MV-4-11 (cell line): ENCODE measurements at places on chromosomes 12 and 14.

DNA sequence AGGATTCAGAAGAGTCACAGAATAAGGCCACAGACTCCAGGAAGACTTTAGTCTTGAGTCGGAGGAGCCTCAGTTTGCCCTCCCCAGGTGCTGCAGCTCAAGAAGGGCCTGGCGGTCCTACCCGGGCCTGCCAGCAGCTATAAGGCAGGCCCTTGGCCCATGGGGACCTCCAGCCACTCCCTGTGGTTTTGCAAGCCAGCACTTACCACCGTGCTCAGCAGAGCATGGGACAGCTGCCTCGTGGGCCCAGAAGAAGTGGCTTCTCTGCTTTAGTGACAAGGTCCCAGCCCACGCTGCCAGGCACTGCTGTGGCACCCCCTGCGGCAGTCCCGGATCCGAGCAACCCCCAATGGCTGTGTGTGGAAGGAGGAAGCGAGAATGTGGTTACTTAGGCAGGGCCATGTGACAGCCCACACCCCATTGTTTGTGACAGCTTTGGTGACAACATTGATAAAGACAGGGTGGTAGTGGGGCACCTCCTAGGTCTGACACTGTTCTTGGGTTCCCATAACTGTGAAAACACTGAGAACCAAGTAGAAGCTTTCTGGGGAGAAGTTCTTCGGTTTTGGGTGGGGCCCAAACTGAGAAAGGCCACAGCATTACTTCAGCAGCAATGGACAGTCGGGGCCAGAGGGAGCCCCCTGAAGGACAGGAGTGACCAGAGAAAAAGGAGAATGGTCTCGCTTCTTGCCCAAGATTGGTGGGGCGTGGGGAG lies at the start of gene SELPLG:
SELPLG (minus strand) TSS at position 361 of the 715 bp plus-strand sequence. CDS start 9,587 bp downstream, outside the sequence.
- DNase-seq = peak; percentile 98

GRCh38 chr12:109247831-109248654 lies 61.0 kb downstream of the FOXN4 start:
- no peak for DNase-seq

- no peak for DNase-seq
Observed at GRCh38 chr14:49623941-49624839, 3.6 kb downstream of the MGAT2 start.

DNA sequence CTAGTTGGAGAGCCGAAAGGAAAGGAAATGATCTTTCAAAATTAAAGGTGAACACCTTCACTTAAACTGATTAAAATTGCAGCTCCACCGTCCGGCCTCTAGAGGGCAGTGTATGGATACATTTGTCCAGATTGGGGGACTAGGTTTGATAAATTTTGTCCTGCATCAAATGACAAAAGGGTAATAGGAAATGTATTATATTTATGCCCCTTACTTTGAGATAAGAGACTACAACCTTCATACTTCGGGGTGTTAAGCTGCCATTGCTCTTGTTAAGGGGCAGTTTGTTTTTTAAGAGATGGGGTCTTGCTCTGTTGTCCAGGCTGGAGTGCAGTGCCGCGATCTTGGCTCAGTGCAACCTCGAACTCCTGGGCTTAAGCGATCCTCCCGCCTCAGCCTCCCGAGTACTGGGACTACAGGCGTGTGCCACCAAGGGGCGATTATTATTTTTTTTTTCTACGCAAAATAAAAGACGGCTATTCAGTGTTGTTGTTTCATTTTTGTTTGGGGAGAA lies 818 bp upstream of the SUOX start:
- DNase-seq = peak; percentile 64

GRCh38 chr14:73221945-73222344 lies 15.4 kb upstream of the PAPLN start:
- DNase-seq = no peak

DNA sequence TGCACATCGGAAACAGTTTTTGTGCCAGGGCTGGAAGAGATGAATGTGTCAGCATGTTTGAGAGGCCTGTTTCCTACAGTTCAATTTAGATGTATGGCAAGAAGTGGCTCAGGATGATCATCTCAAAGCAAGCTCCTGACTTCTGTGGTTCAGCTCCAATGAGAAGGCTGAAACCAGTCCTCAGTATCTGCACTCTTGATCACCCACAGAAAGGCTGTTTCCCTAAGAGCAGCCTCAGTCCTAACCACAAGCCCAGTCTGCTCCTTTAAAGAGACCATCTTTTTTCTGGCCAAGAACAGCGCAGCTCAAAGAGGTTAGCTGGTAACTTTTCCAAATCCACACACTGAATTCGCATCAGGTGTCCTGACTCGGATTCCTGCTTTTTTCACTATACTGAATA lies 19.2 kb downstream of the CSRP2 start:
- no peak for DNase-seq

- no peak for DNase-seq
Observed at GRCh38 chr12:125549836-125550235, 484.6 kb downstream of the AACS start.

DNA sequence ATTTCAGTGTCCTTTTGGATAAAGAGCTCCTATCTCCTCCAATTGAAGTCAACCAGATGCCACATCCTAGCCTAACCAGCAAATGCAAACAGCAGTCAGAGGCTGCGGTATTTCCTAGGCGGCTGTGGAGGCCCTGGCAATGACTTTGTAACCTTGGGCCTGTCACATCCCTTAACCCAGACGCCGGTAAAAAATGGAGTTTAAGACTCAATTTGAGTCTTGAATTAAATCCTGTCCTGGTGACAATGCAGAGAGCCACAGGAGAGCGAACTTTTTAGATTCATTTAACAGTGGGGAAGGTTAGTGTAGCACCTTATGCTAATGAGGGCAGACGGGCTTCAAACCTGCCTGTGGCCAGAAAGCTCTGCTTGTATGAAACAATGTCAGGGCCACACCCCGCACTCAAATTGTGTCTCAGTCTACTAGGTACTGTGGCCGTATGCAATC lies 1.3 kb downstream of the C12orf75 start:
- no peak for DNase-seq

DNA sequence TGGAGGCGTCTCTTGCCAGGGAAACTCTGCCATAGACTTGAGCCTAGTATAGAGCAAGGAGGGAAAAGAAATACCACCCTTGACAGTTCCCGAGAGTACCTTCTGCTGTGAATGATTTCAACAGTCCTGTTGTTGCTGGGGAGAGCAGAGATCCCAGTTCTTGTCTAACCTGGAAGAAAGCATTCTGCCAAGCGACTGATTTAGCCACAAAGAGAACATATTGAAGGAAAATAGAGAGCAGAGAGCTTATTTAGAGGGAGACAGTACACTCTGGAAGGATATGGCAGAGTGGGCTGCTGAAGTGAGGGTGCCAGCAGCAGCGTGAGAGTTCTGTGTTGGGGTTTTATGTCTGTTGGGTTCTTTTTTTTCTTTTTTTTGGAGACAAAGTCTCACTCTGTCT lies 966.9 kb upstream of the TMEM132C start:
- no peak for DNase-seq

DNA sequence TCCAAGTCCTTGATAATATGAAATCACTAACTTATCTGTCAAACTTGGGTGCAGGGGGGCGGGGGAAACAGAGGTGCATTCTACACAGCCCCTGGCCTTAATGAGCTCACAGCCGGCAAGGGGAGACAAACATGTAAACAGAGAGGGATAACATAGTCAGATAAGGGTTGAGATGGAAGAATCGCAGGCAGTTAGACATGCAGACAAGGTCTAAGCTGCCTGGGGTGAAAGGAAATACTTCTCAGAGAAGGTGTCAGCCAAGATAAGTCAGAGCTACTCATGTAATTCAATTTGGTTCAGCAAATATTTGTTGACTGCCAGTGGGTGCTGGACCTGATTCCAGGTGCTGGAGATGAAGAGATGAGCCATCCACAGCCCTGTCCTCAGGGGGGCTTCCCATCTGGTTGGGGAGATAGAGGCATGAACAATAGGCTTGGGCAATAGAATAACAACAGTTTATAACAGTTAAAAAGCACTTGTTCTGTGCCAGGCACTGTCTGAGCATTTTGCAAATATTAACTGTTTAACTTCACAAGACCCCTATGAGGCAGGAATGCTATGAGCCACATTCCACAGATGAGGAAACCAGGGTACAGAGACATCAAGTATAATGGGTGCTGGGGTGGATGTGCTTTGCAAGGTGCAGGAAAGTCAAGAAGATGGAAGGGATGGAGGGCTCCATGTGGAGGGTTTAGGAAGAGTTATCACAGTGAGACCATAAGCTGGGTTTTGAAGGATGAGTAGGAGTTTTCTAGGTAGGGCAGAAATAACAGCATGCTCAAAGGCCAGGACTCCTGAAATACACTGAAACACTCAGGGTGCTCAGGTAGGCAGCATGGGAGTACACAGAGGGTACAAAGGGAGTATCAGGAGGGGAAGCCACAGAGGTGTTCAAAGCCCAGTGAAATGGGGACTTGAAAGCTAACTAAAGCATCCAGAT lies 79.0 kb downstream of the WSCD2 start:
- DNase-seq = no peak

GRCh38 chr14:19754172-19754571 lies 10.8 kb downstream of the OR4Q3 start:
- no peak for DNase-seq

DNA sequence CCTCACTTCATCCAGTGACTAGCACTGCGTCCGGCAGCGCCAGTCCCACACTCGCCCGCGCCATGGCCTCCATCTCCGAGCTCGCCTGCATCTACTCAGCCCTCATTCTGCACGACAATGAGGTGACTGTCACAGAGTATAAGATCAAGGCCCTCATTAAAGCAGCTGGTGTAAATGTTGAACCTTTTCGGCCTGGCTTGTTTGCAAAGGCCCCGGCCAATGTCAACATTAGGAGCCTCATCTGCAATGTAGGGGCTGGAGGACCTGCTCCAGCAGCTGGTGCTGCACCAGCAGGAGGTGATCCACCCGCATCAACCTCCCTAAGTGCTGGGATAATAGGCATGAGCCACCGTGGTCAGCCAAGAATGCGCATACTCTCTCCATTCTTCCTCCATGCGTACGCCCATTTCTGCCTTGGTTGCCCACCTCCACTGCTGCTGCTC lies 59.9 kb downstream of the IRF2BPL start:
- no peak for DNase-seq

GRCh38 chr12:131250028-131250950 lies 296.6 kb downstream of the ADGRD1 start:
- no peak for DNase-seq

GRCh38 chr12:114430306-114430705 lies 24.4 kb upstream of the TBX5 start:
- DNase-seq = no peak

DNA sequence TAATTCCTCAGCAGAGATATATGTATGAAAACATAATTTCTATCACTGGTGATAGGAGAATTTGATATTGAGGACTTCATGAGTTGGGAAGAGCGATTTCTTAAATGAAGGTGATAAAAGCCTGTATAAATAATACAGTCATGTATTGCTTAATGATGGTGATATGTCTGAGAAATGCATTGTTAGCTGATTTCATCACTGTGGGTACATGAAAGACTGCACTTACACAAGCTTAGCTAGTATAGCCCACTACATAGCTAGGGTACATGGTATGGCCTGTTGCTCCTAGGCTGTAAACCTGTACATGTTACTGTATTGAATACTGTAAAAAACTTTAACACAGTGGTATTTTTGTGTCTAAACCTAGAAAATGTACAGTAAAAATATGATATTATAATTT lies 63.4 kb downstream of the ANO4 start:
- no peak for DNase-seq

GRCh38 chr14:77866932-77867331 lies 67.0 kb downstream of the ADCK1 start:
- DNase-seq = no peak

DNA sequence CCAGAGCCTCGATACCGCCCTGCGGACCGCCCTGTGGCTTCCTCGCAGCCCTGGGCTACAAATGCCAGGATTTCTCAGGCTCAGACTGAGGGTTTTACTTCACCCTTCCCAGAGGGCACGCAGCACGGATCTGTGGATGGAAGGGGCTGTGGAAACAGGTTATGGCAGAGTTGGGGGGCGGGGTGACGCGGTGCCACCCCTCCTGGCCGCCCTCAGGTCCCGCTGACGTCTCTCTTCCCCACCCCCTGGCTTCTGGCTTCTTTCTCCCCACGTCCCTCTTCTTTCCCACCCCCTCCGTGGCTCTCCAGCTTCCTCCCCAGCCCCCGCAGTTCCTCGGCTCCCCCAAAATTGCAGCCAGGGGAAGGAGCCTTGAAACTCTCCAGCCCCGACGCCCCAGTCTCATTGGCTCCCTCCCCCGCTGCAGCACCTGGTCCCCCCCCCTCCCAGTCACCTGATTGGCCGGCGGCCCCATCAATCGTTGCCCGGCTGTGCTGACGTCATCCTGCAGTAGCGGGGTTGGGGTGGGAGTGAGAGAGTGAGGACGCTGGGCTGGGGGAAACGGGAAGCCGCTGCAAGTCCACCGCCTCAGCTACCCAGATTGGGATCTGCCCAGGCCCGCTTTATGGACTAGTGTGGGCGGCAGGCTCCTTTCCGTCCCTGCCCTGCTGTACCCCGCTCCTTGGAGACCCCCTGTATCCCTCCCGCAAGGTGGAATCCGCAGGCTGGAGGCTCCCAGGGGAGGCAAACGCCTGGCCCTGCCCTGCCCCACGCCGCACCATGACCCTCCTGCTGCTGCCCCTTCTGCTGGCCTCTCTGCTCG lies at the start of gene CLSTN3:
CLSTN3 (plus strand) TSS at position 500 of the 820 bp plus-strand sequence; CDS start at position 778, 278 bp downstream.
- peak; percentile 28 for DNase-seq

- no peak for DNase-seq
Observed at GRCh38 chr14:72049462-72049861, 117.2 kb downstream of the RGS6 start.

DNA sequence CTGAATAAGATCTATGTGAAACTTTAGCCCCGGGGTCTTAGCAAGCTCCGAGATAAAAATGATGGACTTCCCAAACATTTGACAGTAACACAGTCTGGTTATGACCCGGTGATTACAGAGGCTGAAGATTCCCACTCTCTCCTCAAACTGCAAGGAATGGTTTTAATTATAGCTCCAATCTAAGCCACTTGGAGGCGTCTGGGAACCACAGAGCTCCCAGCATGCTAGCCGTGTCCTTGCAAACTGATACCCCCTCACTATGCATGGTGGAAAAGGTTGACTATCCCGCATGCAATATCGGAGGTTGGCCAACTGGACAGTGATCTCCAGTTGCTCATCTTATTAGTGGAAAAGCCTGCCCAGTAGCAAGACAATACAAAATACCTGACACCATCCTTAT lies 76.5 kb upstream of the GRIN2B start:
- no peak for DNase-seq

- DNase-seq = peak; percentile 98
Observed at GRCh38 chr14:75223664-75224154, 47.3 kb upstream of the TMED10 start.

- no peak for DNase-seq
Observed at GRCh38 chr14:52944254-52944653, 6.6 kb downstream of the FERMT2 start.

GRCh38 chr14:64476438-64476837 lies 11.1 kb downstream of the AKAP5 start:
- DNase-seq = no peak

- no peak for DNase-seq
Observed at GRCh38 chr14:89688507-89689211, 265.9 kb downstream of the EFCAB11 start.
